Activated T-helper 1 cell treated with anti-CD3 and anti-CD28 coated beads, Interleukin-2, amount 50 U/mL, for 16 hours (primary cell): ENCODE measurements at places on chromosomes 7 and 10.

- no peak for DNase-seq
Measured at GRCh38 chr10:4051011-4051640, 266.1 kb upstream of the KLF6 start.

GRCh38 chr10:6300784-6301460 lies 98.2 kb downstream of the PFKFB3 start:
- no peak for DNase-seq

DNA sequence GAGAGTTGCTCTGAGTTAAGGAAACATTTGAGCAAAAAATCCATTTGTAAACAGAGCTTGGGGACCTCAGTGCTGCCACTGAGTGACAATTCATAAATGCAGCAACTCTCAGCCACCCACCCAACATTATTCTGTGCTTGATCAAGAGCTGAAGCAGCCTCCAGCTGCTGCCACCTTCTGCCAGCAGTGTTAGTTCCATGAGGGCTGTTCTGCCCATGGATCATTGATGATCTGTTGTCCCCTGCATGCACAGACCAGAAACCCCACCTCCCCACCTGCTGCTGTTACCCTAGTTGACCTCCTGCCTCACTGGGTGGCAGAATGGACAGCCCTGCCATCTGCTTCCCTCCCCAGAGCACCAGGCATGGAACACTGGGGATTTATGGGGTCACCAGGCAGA lies 305.4 kb downstream of the KCNMA1 start:
- no peak for DNase-seq

DNA sequence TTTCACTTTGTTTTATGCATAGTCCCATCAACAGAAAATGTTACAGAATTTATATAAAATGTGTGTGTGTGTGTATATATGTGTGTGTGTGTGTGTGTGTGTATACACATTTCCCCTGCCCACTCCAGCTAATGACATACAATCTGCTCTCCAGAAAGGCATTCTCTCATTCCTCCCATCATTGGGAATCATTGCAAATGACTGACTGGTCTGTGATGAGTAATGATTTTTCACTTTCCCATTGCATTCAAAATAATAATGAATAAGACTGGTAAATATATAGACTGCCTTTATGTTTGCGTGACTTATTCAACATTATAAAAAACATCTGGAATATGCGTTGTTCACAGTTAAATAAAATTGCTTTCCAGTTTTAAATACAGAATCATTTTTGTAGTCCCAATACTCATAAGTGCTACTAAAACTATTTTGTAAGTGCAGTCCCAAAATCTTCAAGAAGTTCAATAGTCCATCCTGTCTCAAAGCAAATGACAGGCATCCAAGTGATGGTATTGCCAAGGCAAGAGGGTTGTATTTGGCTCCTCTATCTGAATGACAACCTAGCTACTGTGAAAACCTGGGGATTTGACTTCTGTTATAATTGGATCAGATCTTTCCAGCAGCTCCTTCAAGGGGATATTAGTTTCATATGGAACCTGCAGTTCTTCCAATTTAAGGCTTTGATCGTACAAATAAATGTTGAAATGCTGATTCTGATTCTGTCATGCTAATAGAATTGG lies 150.9 kb downstream of the POLR1F start:
- DNase-seq: no peak

DNA sequence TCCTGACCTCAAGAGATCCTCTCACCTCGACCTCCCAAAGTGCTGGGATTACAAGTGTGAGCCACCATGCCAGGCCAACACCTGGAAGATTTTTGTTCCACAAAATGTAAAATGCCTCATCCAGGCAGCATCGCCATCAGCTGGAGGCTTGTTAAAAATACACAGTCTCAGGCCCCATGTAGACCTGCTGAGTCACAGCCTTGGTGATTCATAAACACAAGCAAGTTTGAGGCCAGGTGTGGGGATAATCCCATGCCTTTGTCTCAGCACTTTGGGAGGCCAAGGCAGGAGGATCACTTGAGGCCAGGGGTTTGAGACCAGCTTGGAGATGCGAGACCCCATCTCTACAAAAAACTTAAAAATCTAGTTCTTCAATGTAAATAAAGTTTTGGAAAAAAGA lies 49.1 kb upstream of the FOXK1 start:
- DNase-seq: no peak

- DNase-seq: no peak
Measured at GRCh38 chr7:131501930-131502685, 54.3 kb downstream of the PODXL start.

DNA sequence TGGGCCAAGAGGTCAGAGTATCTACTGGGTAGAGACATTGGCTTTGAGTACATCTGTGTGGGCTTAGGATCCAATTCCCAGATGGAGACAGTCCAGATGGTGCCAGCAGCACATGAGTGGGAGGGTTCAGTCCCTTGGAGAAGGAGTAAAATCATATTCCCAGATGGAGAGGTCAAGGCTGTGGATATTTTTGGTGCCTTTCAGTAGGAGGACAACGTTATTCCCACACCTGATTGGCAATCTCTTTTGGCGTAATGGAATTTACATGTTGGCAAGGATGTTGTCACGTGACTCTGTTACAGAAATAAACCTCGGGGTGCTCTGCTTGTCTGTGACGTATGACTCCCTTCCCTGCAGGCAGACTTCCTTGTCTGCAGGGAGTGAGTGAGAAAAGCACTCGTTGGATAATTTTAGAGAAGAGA lies 27.6 kb downstream of the NPS start:
- DNase-seq: no peak

DNA sequence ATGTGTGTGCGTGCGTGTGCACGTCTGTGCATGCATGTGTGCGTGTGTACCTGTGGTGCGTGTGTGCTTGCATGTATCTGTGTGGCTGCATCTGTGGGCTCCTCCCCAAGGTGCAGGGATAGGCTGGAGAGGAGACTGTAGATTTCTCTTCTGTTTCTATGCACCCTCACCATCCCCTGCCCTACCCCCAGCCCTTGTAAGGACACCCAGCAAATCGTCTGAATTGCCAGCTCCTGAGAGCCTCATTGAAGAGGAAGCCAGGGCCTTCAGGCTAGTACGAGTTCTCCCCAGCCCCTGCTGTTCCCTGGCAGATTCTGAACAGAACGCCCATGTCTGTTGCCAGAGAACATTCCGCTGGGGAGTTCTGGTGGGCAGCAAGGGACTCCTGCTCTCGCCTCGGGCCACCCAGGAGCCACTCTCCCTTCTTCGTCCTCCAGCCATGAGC lies 17.0 kb upstream of the TRIM8 start:
- no peak for DNase-seq

- no peak for DNase-seq
Measured at GRCh38 chr10:100807241-100807951, 62.0 kb downstream of the PAX2 start.

GRCh38 chr7:131480384-131481315 lies 75.8 kb downstream of the PODXL start:
- no peak for DNase-seq

GRCh38 chr7:22275661-22276060 lies 81.3 kb downstream of the RAPGEF5 start:
- no peak for DNase-seq

GRCh38 chr7:98802088-98802780 lies 67.6 kb downstream of the TMEM130 start:
- DNase-seq: no peak

- no peak for DNase-seq
Measured at GRCh38 chr10:14884082-14884481, 5.4 kb downstream of the SUV39H2 start.

DNA sequence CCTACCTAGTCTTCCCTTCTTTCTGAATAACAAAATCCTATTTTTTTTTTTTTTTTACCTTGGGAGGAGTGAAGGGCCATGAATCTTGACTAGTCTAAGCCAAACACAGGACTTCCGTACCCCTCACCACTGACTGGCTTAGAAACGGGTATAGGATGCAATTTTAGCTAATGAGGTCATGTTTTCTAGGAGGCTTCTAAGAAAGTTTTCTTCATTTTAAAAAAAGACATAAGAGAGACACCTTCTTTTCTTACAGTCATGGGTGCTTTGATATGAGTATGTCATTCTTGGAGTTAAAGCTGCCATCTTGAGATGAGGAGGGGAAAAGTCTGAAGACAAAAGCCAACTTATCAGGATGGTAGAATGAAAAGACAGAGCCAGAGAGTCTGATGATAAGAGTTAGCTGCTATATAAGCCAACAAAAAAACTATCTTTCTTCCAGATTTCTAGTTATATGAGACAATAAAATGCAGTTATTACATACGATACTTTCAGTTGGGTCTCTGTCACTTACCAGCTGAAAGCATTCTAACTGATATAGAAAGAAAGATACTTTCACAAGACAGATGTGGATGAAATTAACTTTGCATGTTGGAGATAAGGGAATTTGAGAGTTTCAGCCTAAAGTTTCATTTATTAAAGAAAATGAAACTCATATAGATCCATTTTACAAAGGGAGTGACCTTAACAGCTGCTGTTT lies 34.0 kb downstream of the ZNF438 start:
- DNase-seq: no peak

- DNase-seq: no peak
Measured at GRCh38 chr7:70717553-70718329, 414.2 kb upstream of the GALNT17 start.

GRCh38 chr10:63265222-63265617 lies 132.1 kb downstream of the NRBF2 start:
- DNase-seq: no peak

DNA sequence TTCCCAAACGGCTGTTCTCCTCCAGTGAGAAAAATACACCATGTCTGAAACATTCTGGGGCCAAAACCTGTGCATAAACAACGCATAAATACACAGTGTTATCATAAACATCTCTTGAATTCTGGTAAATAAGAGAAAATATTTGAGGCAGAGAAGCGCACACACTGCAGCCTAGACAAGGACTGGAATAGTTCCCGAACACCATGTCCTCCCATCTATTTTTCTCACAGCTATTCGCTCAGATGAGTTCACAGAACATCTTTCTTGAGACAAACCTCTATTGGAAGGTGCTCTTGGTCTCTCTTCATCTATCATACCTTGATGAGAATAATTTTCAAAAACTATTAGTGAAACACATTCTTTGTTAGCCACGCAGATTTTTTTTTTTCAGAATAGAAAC lies 24.4 kb downstream of the ETV1 start:
- DNase-seq: no peak

GRCh38 chr10:94281654-94282053 lies 81.1 kb downstream of the NOC3L start:
- DNase-seq: no peak

GRCh38 chr7:16071246-16071857 lies 350.0 kb downstream of the CRPPA start:
- no peak for DNase-seq

DNA sequence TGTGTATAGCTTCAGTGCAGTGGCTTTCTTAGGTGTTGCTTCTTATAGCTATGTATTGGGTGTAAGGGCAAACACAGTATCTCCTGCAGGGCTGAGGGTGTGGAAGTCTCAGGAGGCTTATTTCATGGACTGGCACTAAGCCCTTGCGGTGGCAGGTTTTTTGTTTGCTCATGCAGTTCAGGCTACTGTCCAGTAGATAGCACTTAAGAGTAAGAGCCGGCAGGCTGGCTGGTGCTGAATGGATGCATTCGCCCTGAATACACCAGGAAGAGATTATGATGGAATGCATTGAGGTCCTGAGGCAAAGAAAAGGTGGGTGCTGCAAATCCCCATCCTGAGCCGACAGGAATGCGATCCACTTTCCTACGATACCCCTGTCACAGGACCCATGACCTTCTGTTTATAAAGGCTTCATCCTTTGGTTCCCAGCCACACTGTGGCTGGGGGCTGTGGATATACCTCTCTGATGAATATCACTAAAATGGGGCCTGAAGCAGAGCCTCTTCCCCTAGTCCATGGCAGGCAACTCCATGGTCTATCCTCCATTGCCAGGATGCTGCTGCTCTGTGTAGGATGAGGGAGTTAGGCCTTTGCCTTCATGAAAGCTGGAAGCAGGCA lies 44.9 kb downstream of the ANXA8 start:
- no peak for DNase-seq

- no peak for DNase-seq
Measured at GRCh38 chr10:65838811-65839210, 1087.0 kb upstream of the LRRTM3 start.

GRCh38 chr10:14757394-14757793 lies 17.3 kb downstream of the FAM107B start:
- no peak for DNase-seq
